Activated T-cell treated with anti-CD3 and anti-CD28 coated beads, Interleukin-2, amount 50 U/mL, for 72 hours (primary cell): ENCODE measurements at places on chromosomes 1 and 21.

DNA sequence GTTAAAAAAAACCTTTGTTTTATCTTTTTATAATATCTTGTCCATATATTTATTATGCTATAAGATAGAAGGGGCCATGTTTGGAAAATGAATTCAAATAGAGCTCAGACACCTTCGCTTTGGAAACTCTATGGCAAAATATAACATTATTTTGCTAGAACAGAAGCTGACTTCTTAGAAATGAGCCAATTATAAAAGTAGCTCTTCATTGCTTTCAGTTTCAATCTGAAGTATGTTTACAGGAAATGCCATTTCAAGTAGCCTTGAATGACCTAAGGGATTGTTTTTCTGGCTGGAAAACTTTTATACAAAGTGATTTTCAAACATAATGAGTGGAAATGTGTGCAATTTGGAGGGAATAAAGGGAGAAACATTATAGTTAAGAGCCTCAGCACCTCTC, 37.8 kb upstream of the GBP5 start:
- DNase-seq: no peak

- no peak for DNase-seq
Observed at GRCh38 chr1:101105877-101106276, 80.3 kb upstream of the DPH5 start.

GRCh38 chr1:31814041-31814511, 1.7 kb downstream of the SPOCD1 start:
- DNase-seq: no peak

DNA sequence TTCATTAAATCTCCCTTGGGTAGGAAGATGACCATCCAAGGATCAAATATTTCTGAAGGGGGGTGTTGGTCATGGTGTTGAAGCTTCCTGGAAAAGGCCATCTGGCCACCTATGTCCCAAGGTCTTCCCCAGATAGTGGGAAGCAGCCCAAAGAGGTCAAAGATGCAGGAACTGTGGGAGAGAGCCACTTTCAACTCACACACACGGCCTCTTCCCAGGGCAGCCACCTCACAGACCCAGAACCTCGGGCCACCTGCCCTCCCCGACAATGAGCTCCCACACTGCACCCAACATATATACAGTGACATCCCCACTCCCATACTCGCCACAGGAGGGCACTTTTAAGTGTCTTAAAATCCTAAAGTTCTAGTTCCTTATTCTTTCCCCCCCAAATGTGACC, 164.5 kb upstream of the ETV3 start:
- no peak for DNase-seq

DNA sequence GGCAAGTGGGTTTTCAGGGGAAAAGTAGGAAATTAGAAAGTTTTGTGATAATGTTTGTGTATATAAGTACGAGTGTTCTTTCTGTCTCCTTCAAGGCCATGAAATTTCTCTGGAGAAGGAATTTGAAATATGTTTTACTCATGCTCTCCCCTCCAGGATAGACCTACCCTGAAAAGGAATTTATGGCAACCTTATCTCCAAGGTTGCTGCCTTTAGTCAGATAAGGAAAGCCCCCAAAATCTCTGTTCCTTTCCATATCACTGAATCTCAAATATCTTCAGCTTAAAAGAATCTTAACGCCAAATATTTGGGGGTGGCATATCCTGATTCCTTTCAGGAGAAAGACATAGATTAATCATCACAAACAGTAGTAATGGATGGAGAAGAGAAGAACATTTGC, 499 bp upstream of the C4BPB start:
- no peak for DNase-seq

- no peak for DNase-seq
Observed at GRCh38 chr1:242426271-242426905, 98.1 kb downstream of the PLD5 start.

DNA sequence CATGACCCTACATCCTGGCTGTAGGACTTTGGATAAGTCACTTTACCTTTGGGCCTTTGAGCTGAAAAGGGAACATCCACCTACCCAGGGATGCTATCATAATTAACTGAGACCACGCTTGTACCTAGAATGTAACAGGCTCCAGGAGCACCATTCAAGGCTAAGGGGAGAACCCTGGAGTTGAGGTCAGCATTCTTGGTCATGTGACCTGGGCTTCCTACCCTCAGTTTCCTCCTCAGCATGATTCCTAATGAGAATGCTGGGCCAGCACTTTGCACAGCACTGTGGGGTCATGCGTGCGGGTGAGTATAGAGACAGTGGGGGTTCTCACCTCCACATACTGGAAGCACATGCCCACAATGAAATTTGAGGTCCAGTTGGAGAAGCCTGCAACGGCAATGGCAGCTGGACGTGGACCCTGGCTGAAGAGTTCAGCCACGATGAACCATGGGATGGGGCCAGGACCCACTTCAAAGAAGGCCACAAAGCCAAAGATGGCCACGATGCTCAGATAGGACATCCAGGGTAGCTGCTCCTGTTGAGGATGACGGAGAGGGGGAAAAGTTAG, 31.3 kb downstream of the SLC2A1 start:
- DNase-seq: no peak

- no peak for DNase-seq
Observed at GRCh38 chr1:53678046-53678445, 60.9 kb downstream of the GLIS1 start.

DNA sequence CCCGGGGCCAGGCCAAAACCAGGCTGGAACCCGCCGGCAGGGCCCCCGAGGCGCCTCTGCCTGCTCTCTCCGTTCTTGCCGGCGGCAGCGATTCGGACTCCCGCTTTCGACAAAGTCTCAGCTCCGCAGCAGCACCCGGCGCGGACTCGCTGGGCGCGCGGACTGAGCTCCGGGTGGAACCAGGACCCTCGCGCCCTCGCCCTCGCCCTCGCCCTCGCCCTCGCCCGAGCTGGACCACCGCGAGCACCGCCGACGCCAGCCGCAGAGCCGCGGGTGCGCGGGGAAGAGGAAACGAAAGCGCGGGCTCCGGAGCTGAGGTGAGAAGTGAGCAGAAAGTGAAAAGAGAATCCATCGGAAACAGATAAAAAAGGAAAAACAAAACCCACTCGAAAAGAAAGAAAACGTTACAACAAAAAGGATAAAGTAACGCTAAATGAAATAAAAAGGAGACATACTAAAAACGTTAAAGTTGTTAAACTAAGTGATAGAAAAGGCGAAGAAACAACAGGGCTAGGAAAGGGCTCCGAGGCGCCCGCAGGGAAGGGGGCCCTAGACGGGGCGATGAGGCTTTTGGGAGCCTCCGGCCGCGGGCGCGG, 64.9 kb downstream of the MEF2D start:
- no peak for DNase-seq

DNA sequence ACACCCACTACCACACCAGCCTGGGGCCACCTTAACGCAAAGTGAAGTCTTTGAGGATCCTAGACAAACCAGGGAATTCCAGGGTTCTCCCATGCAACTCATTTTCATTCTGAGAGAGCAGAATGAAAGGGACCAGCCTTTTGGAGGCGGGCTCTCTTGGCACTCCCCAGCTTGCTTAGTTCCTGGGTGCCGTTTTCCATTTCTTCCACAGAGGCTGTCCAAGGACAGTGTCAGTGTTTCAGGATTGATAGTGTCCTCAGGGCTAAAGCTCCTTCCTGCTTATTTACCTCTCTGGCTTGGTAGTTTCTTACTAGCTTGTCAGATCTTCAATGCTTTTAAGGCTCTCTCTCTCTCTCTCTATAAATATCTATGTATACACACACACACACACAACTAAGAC, 30.1 kb upstream of the GNG4 start:
- no peak for DNase-seq

GRCh38 chr1:239322369-239322768, 64.0 kb upstream of the CHRM3 start:
- DNase-seq: no peak

GRCh38 chr21:16578912-16579311, 849.1 kb downstream of the USP25 start:
- no peak for DNase-seq

- DNase-seq: no peak
Observed at GRCh38 chr1:115204513-115204912, 115.2 kb upstream of the TSPAN2 start.

- DNase-seq: no peak
Observed at GRCh38 chr1:94559921-94560320, 18.4 kb upstream of the F3 start.

GRCh38 chr1:101200513-101200912, 36.3 kb upstream of the S1PR1 start:
- DNase-seq: no peak

DNA sequence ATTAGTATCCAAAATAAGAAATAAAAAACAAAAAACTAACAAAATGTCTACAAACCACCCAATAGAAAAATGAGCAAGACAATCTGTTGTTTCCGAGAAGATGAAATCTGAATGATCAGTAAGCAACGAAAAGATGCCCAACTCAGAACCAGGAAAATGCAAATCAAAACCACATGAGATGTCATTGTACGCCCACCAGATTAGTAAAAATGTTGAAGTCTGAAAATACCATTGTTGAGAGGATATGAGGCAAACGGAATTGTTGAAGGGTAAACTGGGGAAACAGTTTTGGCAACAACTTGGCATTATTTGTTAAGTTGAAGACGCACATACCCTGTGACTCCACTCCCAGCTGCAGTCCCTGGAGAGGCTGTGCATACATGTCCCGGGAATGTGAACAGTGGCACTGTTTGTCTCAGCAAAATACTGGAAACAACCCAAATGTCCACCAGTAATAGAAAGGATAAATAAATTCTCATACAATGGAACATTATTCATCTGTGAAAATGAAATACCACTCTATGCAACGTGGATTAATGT, 10.6 kb downstream of the ZBTB17 start:
- DNase-seq: peak; percentile 56

DNA sequence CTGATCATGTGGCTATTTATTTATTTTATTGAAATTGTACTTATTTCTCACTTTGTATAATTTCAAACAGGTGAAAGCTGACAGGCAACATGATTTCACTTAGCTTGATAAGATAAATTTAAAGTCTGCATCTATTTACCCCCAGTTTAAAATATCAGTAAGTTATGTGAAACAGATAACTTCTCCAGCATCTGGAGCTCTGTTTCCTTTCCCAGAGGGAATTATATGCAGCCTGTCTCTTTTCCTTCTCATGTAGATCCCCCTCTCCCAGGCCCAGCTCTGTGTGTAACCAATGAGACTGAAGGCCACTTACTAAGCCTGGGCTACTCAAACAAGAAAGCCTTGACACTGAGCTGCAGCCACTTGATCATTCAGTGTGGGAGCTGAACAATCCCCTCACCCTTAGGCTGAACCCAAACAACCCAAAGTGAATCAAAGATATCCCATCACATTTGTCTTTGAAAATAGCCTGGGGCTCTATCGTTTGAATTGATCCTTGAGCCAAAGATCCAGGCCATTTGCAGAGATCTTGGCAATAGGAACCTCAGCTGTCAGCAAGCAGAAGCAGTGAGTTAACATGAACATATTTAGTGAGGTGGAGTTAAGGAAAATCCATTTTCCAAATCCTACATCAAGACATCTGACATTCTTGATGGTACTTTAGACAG, 383.9 kb downstream of the TGFB2 start:
- DNase-seq: no peak

GRCh38 chr1:39754026-39754570, 15.4 kb downstream of the PPIE start:
- no peak for DNase-seq

DNA sequence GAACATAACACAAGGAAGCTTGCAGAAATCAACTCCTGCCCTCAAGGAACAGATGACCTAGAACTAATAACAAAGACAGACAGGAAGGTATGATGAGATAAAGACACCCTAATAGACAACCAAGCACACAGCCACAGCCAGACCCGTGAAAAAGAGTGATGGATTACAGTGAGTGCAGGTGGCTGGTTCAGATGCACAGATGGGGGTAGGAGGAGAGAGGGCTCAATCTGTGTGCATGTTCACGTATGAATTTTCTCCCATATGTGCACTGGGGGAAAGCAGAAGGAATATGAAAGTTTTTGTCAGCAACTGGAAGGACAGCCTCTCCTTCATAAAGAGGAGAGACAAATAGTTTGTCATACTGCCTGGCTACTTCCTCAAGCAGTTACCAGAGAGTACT, 367.1 kb downstream of the PBX1 start:
- DNase-seq: no peak

DNA sequence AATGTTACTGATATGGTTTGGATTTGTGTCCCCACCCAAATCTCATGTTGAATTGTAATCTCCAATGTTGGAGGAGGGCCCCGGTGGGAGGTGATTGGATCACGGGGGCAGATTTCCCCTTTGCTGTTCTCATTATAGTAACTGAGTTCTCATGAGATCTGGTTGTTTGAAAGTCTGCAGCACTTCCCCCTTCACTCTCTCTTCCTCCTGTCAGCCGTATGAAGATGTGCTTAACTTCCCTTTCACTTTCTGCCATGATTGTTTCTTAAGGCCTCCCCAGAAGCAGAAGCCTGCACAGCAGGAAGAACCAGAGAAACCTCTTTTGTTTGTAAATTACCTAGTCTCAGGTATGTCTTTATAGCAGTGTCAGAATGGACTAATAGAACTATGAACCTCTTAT, 28.4 kb downstream of the TRIM33 start:
- no peak for DNase-seq

DNA sequence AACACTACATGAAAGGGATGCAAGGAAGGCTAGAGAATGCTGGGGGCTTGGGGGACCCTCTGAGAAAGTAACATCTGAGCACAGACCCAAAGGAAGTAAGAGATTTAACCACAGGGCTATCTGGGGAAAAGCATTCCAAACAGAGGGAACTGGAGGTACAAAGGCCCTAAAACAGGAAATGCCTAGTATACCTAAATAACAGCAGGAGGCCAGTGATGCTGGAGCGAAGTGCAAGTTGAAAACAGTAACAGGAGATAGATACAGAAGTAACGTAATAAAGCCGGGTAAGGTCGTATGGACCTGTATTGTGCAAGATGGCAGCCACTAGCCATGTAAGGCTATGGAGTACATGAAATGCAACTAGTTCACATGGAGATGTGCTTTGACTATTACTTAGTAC, 52.1 kb downstream of the CD34 start:
- DNase-seq: no peak

- no peak for DNase-seq
Observed at GRCh38 chr1:84972377-84972987, 24.4 kb downstream of the MCOLN2 start.

DNA sequence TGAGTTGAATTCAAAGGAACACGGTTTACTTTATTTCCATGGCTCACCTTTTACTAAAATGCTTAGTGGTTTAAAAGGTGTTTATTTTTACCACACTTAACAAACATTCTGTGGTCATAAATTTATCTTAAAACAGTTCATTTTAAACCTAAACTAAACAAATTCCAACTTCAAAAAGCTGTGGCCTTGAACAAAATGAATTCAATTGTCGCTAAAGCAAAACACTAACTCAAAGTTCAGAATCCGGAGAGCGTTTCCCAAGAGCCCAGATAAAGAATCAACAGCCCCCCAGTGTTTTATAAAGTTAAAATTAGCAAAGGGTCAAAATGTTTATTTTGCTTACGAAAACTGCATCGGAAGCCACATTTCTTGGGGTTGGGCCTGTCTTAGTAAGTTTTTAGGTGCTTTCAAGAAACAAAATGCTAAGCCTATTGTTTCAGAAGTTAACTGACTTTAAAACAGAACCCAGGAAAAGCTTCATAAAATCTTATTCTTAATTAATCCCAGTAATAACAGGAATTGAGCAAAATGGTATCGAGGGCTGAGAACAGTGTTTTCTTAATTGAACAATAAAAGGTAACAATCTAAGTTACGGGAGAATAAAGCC, 1.3 kb downstream of the PUM1 start:
- DNase-seq: no peak
